Ureter (tissue), 1 donor: ENCODE measurements at places on chromosomes 13 and 19. TPM values are rescaled to one million over a fixed set of nuclear protein-coding genes. Genes with fewer than 3 reads are reported as not detected.

GRCh38 chr19:33437393-33437820 is 63.9 kb downstream of the CEBPG start:
- no peak for DNase-seq

- DNase-seq, result no peak
Measured at GRCh38 chr19:2249880-2250765, 1.0 kb downstream of the AMH start.

- no peak for DNase-seq
Measured at GRCh38 chr19:46579361-46579879, 21.7 kb upstream of the CALM3 start.

DNA sequence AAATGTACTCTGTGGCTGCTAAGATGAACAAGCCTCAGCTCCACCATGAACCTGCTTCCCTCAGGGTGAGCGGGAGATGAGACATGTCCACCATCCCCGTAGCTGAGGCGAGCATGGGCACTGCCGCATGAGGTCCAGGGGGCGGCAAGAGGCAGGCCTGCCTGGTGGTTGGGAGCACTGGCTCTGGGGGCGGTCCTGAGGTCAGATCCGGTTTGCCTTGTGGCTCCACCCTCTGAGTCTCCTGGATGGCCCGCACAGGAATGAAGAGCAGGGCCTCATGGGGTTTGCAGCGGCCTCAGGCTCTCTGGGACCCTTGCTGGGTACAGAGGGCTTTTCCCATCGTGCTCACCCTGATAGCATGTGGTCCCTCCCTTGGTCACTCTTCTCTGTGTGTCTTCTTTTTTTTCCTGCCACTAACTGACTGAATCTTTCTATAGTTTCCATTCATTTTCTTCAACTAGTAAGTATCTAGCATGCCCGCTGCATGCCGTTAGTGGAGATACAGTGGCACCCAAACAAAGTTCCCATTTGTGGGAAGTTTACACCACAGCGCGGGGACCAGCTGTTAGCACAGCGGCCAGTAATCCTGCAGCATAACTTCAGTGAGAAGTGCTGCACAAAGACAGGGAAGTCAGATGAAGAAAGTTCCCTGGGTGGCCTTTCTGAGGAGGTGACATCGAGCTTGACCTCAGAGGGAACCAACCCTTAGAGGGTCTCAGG is 37.3 kb downstream of the CAPN12 start:
- no peak for DNase-seq

Gene NOVA2
- 4.4 TPM for total RNA-seq
